ENCODE measurements at places on chromosomes 6 and 20.

GRCh38 chr6:13431059-13431656 is 56.2 kb downstream of the GFOD1 start:
- DNase-seq, result no peak

- no peak for DNase-seq
Observed at GRCh38 chr6:15755526-15755925, 92.7 kb upstream of the DTNBP1 start.

DNA sequence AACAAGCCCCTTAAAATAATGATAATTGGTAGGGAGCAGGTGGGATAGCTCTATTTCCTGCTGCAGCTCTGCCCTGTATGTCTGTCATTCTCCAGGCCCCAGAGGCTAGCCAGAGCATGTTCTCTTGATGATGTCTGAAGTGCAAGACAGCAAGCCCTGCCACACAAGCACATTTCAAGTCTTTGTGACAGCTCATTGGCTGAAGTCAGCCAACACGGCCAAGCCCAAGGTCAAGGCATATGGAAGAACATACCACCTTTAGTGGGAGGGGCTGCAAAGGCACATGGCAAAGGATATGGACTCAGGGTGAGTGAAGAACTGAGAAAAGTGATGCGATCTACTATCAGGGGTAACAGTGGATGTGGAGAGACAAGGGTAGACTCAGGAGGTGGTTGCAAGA is 116.1 kb downstream of the PRND start:
- no peak for DNase-seq

DNA sequence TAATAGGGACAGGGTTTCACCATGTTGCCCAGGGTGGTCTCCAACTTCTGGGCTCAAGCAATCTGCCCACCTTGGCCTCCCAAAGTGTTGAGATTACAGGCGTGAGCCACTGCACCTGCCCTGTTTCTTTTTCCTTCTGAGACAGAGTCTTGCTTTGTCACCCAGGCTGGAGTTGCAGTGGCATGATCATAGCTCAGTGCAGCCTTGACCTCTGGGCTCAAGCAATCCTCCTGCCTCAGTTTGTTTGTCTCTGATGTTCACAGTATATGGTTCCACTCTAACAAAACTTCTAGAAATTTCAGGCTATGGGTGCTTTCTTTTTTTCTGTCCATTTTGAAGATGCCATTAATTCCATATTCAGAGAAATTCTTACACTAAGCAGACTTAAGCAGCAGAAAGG is 33.1 kb downstream of the NDRG3 start:
- no peak for DNase-seq

DNA sequence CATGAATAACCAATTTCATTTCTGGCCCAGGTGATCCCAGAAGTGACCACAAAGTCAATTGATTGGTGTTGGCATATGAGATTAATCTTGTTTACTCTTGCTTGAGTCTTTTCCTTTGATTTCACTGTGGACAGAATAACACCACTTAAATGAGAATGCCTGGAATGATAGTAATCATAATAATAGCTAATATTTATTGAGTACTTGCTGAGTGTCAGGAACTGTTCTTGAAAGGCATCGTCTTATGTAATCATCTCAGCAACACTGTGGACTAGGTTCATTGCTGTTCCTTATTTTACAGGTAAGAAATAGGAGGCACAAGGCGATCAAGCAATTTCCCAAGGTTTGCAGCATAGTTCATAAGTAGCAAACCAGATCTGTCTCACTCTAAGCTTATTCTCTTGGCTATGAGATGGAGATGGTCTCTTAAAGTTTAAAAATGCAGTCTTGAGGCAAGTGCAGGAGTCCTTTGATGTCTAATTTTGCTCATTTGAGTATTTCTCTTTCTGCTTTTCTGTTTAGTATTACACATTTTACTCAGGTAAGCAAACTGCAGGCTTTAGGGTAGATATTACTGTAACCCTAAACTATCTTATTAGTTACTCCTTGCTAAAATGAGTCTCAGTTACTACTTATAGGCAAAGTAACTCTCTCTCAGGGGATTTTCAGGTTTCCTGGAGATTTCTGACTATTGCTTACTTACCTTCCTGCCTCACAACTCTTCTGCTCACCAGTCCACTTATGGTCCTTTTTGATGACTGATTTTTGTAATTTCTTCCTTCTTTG is 6.3 kb downstream of the ADGRG6 start:
- no peak for DNase-seq

DNA sequence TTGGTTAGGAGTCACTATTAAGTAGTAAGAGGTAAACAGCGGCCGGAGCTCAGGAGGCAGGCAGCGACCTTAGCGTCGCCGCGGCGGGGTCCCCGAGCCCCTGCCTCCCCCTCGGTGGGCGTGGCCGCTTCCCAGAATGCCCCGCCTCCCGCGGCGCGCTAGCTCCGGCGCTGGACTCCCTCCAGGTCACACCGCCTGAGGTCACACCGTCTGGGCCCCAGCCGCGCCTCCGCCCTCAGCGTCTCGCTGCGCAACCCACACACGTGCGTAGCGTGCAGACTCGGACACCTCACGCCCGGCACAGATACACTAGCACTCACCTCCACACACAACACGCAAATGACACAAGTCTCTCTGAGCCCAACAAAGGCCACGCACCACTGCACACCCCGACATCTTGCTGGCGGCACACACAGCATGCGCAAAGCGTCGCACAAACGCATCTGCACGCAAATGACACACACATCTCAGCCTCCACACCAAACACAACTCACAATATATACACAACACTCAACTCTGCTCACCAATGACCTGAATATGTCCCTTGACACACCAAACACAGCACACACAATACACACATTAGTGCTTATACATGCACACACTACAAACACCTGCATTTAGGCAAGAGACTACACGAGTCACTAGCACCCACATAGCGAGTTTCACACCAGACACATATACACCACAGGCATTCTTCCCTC is 17.6 kb upstream of the CDKN1A start:
- DNase-seq, result no peak

GRCh38 chr20:34293119-34293518 is 10.0 kb downstream of the AHCY start:
- DNase-seq, result no peak

DNA sequence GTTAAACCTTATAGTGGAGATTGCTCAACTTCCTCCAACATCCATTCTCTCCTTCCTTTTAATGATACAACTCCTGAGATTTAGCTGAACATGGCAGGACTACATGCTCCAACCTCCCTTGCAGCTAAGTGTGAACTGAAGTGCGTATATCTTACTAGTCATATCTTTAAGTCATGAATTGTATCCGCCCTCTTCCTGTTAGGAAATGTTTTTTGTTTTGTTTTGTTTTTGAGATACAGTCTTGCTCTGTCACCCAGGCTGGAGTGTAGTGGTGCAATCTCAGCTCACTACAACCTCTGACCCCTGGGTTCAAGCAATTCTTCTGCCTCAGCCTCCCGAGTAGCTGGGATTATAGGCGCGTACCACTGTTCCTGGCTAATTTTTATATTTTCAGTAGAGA is 8.8 kb upstream of the OSTM1 start:
- no peak for DNase-seq

DNA sequence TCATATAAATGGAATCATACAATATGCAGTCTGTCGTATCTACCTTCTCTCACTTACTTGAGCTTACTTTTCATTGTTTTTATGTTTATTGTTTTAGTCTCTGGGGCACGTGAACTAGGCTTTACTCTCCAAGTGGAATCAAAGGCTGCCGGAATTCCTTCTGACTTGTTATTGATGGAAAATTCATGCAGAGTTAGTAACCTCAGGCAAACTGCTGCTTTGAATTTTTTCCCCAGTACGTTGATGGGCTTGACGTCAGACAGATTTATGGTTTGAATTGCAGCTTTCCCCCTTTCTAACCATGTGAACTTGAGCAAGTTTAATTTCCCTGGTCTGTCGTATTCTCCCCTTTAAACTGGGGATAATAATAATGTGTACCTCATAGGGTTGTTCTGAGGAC is 68.6 kb downstream of the ZDHHC14 start:
- no peak for DNase-seq

DNA sequence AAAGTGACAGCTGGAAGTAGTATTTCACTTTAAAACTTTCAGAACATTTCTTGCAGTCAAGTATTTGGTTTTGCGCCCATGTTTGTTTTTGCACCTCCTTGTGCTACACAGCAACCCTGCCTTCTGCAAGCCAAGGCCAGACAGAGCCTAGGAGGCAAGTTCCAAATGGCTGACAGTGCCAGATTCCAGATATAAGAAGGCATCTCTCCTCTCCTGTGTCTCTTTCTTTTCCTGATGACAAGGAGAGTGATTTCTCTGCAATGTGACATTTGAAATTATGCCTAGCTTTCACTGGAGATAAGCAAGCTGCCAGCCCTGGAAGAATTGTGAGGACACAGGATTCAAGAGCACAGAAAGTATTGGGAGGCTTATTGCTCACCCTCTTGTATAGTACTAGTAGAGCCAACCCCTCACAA is 149.1 kb upstream of the TENT5A start:
- no peak for DNase-seq

DNA sequence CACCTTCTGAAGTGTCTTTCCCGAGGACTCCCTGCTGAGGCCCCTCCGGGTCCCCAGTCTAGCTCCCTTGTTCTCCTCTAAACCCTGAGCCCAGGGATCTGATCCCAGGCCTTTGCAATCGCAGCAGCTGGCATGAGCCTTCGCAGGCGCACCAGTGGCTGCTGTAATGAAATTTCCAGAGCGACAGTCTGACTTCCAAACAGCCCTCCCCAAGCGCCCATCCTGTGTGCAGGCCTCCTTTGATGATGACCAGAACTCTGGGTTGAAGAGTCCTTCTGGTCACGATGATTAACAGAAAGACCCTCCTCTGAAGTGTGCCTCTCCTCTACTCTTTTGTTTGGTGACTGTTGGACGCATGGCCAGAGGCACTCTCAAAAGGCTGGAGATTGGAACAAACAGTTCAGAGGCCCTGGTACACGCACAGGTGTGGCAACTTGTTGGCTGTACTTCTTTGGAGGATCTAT is 89.1 kb upstream of the MPC1 start:
- no peak for DNase-seq
